ENCODE measurements at places on chromosomes 1 and 21.

DNA sequence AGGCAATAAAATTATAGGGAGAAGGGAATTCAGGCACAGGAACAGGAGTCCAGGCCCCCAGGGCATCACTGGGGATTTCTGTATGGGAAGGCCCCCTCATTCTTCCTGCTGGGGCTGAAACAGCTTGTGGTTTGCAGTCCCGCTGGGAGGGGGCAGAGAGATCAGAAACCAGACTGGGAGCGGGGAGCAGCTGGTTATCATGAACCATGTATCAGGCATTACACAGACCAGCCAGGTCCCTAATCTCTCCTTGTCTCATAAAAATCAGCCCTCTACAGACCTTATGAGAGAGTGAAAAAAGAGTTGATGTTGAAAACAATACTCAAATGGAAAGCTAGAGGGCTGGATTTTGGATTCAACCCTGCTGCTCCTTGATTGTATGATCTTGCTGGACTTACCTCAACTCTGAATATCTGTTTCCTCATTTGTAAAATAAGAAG is 93.4 kb upstream of the F3 start:
- DNase-seq = no peak

- no peak for DNase-seq
Observed at GRCh38 chr21:44529503-44530125, 10.4 kb downstream of the KRTAP10-1 start.

DNA sequence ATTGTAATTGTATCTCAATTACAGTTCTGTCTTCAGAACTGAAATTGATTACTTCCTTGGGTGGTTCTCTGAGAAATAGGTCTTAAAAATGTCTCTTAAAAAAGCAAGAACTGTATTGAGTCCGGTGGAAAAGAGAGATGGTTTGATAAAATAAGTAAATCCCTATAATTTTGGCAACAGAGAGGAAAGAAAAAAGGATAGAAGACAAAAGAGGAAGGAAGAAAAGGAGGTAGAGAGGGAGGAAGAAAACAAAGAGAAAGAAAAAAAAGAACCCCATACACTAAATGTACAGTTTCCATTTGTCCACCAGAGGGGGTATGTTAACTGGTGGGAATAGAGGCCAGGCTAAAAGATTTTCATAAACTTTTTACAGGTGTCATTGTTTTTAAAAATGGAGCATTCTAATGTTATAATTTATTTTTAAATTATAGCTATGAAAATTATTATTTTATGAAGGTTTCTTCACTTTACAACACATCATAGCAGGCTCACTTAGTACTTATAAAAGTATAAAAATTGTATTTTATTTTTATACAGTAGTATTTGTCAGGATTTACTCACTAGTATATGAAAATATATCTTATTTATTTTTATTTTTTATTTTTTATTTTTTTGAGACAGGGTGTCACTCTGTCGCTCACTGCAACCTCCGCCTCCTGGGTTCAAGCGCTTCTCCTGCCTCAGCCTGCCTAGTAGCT is 2.1 kb upstream of the UBE2T start:
- DNase-seq = peak; percentile 55

DNA sequence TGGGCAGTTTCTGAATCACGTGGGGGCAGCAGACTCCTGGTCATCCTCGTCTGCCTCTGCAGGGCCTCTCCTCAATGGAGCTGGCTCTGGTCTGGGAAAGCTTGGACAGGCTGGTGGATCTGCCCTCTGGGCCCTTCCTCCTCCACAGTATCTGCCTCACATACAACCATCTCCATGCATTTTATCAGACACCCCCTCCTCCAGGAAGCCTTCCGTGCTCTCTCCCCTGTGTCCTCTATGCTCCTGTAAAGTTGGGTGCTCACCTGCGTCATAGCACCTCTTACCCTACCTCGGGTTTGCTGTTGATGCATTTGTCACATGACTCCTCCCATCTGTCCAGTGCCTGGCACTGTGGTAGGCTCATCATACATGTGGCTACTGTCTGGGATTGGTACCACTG is 95.7 kb upstream of the TMEM51 start:
- DNase-seq = no peak

DNA sequence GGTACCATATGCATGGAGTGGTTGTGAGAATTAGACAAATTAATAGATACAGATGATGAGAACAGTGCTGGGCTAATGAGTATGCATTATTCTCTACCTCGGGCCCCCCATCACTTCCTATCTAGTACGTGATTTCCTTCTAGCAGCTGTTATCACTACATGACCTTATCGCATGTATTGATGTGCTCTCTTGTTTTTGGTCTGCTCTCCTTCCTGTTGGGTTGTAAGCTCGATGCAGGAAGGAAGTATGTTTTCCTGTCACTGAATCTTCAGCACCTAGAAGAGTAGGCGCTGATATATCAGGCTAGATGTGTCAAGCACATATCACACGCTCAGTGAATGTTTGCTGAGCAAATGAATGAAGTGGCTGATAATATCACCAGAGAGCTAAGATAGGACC is 43.9 kb upstream of the IFNAR2 start:
- DNase-seq = no peak

DNA sequence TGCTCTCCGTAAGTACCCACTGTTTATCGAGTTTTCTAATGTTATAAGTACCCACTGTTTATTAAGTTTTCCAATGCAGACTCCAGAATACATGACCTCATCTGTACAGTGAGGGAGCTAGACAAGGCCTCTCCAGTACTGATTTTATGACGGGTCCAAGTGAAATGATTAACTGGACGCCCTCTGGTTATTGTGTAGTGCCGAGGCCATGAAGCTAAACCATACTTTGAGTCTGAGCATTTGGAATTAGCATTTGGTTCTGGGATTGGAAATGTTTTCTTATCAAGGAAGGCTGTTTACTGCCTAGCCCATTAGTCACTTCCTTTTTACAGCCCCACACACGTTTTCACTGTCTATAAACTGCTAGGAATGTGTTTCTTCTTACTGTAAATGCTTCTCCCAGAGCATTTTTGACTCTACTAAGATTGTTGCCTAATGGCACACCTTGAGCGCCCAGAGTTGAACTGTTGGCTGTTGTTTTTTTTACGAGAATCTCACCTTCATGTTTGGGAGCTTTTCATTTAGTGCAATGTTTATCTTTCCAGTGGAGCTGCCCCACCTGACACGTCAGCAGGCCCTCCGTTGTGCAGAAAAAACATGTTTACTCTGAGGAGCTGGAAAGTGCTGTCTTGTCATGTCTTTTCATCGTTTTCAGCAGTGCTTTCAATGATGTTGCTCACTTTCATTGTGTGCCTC is 26.9 kb downstream of the SPATA46 start:
- DNase-seq = peak; percentile 17

DNA sequence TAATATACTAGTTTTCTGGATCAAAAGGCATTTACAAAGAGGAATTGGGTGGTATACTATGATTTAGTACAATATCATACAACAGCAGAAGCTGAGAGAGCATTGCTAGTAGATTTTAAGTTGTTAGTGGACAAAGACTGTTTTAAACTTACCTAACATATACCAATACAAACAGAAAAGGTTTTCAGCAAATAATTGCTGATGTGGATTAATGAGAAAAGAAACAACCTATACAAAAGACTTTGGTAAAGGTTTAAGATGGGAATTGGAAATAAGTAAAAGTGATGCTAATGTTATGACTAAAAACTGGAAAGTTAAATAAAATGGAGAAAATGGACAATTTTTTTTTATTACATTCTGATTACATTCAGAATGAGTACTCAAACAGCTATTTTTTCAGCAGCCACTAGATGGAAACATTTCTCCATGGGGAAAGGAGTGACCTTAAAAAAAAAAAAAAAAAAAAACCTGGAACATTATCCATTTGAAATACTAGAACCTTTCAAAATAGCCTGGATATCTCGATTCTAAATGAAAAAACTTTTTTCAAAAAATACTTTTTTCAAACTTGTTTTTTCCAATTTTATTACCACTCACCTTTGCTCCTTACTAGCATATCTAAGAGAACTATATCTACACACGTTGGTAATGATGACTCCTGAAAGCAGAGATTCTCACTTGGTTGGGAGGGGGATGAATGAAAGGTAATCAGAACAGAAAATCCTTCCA is 55.4 kb downstream of the EPRS1 start:
- DNase-seq = peak; percentile 21

DNA sequence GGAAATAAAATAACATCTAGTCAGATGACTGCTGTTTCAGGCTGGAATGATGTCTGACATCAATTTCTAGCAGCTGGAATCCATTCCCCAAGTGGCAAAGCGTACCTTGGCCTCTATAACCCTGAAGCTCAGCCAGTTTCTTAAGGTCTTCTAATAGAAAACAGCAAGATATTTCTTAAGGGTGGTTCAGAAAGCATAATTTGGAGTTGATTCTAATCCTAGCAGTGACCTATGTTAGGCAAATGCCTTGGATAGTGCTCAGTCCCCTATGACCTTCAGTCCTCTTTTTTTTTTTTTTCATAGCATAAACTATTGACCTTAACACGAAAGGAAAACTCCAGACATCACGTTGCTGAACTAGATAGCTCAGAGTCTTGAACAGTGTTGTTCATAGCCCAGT is 56.5 kb downstream of the LAMC2 start:
- no peak for DNase-seq

DNA sequence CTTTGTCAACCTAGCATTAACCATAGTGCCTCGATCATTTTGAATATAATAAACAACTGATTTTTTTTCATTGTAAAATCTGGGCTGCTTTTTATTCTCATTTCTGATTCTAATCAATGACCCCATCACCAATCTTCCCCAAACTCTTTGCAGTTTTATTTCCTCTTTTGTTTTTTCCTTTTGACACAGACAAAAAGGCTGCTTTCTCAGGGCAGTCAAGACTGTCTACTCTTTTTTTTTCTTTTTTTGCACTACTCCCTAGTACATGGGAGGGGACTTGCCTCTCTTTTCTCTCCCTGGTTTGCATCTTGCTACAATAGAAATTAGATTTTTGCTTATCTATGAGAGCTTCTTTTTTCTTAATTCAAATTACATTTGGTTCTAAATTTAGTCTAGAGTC is 987.9 kb downstream of the ADGRL2 start:
- DNase-seq = no peak

DNA sequence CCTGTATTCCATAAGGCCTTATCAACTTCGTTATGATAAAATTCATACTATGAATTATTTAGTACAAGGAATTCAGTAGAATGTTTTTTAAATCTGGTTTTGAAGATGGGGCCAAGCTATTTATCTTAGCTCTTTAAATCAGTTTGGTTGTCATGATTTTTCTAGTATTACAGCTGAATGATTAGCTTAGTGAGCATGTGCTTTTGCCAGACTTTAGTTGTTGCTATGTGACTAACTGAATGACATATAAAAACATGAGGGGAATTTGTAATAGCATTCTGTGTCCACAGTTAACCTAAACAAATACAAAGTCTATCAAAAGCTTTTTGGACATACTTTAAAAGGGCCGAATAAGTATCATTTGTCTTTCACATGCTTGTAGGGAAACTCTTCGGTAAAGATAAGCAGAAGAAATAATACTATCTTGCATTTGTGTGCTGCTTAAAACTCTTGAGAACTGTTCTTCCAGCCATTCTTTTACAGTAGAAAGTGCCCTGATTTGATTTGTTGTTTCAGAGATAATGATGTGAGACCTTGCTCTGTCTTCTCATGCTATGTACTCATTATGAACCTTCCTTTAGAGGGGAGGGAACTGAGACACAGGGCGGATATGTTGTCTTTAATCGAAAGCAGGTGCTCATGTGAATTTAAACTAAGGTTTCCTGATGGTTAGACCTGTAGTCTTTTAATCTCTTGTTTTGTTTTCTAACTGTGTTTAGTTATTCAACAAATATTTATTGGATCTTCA is 18.8 kb downstream of the NEK7 start:
- no peak for DNase-seq

GRCh38 chr1:248839168-248839555 is 1.1 kb downstream of the ZNF672 start:
- peak; percentile 59 for DNase-seq

DNA sequence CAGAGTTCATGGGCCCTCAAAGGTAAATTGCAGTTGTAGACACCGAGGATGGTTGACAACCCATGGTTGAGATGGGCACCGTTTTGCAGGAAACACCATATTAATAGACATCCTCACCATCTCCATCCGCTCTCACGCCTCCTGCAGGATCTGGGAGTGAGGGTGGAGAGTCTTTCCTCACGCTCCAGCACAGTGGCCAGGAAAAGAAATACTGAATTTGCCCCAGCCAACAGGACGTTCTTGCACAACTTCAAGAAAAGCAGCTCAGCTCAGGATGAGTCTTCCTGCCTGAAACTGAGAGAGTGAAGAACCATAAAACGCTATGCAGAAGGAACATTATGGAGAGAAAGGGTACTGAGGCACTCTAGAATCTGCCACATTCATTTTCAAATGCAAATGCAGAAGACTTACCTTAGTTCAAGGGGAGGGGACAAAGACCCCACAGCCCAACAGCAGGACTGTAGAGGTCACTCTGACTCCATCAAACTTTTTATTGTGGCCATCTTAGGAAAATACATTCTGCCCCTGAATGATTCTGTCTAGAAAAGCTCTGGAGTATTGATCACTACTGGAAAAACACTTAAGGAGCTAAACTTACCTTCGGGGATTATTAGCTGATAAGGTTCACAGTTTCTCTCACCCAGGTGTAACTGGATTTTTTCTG is 9.3 kb downstream of the SLAMF8 start:
- DNase-seq = no peak

DNA sequence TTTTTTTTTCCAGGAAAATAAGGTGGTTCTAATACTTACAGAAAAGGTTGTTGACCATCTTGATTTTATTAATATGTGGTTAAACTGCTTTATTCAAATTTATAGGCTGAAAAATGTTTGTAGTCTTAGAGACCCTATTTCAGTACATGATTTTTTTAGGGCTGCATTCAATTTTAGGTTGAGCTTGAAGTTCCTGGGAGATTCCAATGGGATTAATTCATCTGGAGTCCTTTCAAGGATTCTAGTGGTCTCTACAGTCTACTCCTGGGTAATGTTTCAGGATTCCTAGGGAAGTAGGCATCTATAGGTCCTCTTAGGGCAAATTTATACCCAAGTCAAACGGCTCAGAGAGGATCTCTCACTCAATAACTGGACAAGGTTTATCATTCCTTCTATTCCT is 126.7 kb downstream of the HMCN1 start:
- no peak for DNase-seq

DNA sequence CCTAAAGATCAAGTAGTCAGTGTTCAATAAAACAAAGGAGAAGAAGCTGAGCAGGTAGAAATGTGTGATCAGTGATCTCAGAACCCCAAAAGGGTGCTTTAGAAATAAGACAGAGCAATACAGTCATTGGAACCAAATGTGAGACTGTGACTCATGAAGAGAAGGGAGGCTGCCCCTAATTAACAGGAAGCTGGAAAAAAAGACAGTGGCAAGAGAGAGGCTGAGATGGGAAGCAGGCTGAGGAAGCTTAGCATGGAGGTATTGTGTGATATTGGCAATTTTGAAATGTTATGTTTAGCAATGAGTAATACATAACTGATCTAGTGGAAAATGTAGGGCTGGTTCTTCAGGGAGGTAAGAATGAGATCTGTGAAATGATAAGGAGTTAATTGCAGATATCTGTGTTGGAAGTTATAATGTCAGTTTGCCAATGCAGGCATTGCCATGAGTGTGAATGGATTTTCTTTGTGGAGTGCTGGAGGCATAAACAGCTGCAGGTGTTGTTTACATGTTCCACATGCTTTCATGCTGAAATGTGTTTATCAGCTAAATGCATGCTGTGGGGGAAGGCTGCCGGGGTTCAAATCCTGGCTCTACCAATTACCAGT is 90.6 kb upstream of the CACNA1E start:
- no peak for DNase-seq

- DNase-seq = no peak
Observed at GRCh38 chr1:20302108-20302471, 11.4 kb downstream of the VWA5B1 start.

- DNase-seq = no peak
Observed at GRCh38 chr1:18893120-18893519, 9.2 kb downstream of the ALDH4A1 start.

Measured in NCI-H774 (cell line).